ENCODE measurements at places on chromosomes 1 and 21.

- DNase-seq, result no peak
Measured at GRCh38 chr1:186206048-186206570, 168.9 kb downstream of the TPR start.

GRCh38 chr1:218156595-218156994 is 128.5 kb upstream of the RRP15 start:
- no peak for DNase-seq

GRCh38 chr1:94120991-94121390 is at the start of gene ABCA4:
TSS of gene ABCA4 (minus strand) at chr1:94121148. CDS start at chr1:94121045, 103 bp downstream.
- DNase-seq, result no peak

DNA sequence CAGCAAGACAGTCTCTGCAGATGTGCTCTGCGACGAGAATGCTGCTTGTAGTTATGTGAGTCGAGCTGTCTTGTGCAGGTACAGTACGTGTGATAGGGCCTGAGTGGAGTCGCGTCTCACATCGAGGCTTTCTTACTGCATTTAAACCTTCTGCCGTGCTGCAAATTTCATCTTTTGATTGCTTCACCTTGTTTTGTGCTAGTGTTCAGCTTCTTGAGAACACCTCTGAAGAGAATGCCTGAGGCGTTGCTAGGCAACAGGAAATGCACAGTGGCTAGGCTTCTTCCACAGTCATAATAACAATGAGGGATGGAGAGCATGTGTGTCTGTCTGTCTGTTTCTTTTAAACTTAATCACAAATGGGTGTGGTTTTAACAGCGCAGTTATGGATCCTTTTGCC is 52.9 kb downstream of the MRPS6 start:
- DNase-seq, result no peak

DNA sequence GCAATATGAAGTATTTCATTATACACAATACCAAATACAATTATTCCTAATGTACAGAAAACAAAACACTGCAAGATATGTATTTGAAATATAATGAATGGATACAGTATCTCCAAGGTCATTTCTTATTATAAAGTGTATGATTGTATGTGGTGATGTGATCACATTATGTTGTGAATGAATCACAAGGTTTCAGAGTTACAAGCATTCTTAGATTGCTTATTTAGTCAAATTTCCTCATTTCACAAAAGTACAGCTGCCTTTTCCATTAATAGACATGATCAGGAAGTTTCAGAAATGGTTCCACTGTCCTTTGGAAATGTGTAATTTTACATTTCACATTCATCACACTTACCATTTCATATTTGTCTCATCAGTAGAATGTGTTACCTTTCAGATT is 28.3 kb upstream of the NEK7 start:
- DNase-seq, result no peak

- no peak for DNase-seq
Measured at GRCh38 chr1:61320575-61320974, 238.2 kb downstream of the NFIA start.

DNA sequence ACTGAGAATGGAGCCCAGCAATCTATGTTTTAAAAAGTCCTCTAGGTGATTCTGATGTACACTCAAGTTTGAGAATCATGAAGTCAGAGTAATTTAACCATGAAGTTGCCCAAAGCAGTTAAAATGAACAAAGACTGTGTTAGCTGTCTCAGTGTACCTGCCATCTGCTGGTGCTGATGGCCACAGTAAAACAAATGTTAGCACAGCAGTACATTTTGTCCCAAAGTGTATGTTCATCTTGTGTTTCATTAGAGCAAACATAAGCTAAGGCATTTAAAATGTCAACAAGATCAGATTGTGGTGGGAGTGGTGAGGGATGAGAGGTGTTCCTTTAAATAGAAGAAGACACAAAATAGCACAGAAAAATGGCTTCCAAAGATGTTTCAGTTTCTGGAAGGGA is 31.1 kb downstream of the FYB2 start:
- no peak for DNase-seq

GRCh38 chr1:245933431-245934045 is 573.5 kb downstream of the SMYD3 start:
- no peak for DNase-seq

Data from stimulated activated CD4-positive, alpha-beta T cell treated with anti-CD3 and anti-CD28 coated beads, Interleukin-15, amount 100 ng/mL, for 1 hour (primary cell).